ACHN (cell line): ENCODE measurements at places on chromosomes 1 and 21.

GRCh38 chr1:225808136-225808535 is 1.8 kb upstream of the EPHX1 start:
- DNase-seq, result no peak

DNA sequence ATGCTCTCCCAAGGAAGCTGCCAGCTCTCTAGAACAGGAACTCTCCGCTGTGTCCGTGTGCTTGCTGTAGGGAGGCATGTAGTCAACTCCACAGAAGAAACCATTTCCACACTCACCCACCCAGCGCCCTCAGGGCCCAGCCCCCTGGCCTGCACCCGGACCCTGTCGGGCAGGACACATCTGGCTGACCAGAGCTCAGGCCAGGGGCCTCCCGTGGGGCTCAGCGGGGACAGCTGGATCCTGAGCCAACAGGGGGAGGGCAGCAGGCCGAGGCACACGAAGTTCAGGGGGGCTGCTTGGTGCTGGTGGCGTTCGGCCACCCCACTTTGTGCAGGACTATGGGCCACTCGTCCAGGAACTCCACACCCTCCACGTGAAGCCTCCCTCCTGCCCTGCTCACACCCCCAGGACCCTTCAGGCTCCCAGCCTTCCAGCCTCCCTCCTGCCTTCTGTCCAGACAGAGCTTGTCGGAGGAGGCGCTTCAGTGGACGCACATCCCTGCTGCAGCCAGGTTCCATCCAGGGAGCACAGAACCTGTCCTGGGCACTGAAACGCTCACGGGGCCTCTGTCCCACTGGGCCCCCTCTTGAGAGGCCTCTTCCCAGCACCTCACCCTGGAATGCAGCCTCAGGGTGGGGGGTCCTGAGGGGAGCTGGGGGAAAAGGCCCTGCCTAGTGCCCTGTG is 15.0 kb upstream of the FAAP20 start:
- DNase-seq, result no peak

GRCh38 chr1:201608635-201609395 is 69.9 kb downstream of the NAV1 start:
- DNase-seq, result no peak

DNA sequence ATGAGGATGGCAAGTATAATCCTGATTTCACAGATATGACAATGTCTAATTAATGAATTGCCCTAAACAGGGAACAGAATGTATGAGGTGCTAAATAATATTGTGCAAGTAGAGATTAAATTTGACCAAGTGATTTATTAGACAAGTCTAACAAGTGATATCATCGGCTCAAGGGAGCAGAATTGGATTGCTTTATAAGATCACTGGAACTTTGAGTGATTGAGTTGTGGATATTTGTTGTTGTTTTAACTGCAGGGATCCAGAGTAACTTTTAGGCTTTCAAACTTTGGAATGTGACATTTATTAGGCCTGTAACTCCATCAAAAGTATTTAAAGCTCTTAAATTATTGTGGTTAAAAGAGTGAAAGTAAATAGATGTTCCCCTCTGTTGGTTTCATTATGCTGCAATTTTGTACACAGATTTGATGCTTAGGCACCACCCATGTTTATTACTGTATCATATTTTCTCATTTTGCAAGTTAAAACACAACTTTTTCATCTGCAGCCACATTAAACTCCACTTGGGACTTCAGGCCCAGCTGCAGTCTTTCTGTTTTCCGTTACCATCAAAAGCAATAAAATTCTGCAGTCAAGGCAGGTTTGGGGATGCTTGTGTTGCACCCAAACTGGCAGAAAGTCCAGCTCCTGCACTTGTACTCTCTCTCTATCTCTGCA is 206.6 kb downstream of the HLX start:
- no peak for DNase-seq

- DNase-seq, result no peak
Observed at GRCh38 chr1:82704393-82704792, 903.7 kb downstream of the ADGRL2 start.
